ENCODE measurements at places on chromosomes 1 and 21. TPM values are rescaled to one million over a fixed set of nuclear protein-coding genes. Genes with fewer than 3 reads are reported as not detected.

The PEX14 gene
- 22.2 TPM for total RNA-seq

DNA sequence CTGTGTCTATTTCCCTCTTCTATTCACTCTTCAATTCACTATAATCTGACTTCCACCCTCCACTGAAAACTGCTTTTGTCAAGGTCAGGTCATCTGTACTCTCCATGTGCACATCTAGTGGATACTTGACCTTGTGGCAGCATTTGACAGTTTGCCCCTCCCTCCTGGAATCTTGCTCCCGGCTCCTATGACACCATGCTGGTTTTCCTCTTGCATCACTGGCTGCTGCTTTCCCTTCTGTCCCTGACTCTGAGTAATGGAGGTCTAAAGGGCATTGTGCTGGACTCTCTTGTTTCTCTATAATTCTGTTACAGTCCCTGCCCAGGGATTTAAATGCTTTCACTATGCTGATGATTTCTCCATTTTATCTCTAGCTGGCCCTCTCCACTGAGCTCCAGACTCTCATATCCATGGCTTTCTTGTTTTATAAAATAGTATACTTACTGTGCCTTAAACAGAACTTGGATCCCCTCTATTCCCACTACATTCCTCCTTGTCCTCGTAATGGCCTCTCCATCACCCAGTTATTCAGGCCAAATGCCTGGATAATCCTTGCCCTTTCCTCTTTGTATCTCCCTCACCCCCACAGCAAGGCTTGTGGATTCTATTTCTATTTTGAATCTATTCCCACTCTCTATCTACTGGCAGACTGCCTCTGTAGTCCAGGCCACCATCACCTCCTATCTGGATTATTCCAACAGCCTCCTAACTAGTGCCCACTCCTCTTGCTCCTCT lies 36.8 kb upstream of the PODN start:
- H3K4me1 ChIP-seq: no peaks in the 10 kb centered on the region
- H3K27me3 ChIP-seq: no peaks in the 10 kb centered on the region
- no peak overlapping the region for H3K4me3 ChIP-seq
- no peak overlapping the region for H3K27ac ChIP-seq

DNA sequence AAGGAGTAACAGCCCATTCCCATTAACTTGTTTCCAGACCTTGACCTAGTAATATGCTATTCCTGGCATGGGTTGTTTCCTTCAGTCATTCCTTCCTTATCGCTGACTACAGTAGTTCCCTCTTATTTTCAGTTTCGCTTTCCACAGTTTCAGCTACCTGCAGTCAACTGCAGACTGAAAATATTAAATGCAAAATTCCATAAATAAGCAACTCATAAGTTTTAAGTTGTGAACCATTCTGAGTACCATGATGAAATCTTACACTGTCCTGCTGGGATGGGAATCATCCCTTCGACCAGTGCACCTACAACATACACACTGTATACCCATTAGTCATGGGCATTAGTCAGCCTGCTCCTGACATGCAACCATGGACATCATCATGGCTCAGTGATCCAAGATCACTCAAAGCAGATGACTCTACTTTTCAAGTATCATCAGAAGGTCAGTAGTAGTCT lies 66.7 kb downstream of the CCDC30 start:
- H3K27me3 ChIP-seq: no peaks in the 10 kb centered on the region
- no peaks in the 10 kb centered on the region for H3K36me3 ChIP-seq
- no peak for DNase-seq
- H3K4me1 ChIP-seq: no peaks in the 10 kb centered on the region
- H3K27ac ChIP-seq: no peak overlapping the region
- no peak overlapping the region for H3K4me3 ChIP-seq

- H3K4me3 ChIP-seq: no peak overlapping the region
- no peaks in the 10 kb centered on the region for H3K27me3 ChIP-seq
- no peaks in the 10 kb centered on the region for H3K4me1 ChIP-seq
- H3K27ac ChIP-seq: no peak overlapping the region
- H3K36me3 ChIP-seq: no peaks in the 10 kb centered on the region
Observed at GRCh38 chr1:166905900-166906299, 29.8 kb upstream of the TADA1 start.

- no peaks in the 10 kb centered on the region for H3K36me3 ChIP-seq
- H3K4me1 ChIP-seq: no peaks in the 10 kb centered on the region
- no peak overlapping the region for H3K27ac ChIP-seq
- no peak for DNase-seq
Observed at GRCh38 chr1:29429656-29430055, 193.3 kb downstream of the PTPRU start.
